ENCODE measurements at places on chromosomes 4 and X.

DNA sequence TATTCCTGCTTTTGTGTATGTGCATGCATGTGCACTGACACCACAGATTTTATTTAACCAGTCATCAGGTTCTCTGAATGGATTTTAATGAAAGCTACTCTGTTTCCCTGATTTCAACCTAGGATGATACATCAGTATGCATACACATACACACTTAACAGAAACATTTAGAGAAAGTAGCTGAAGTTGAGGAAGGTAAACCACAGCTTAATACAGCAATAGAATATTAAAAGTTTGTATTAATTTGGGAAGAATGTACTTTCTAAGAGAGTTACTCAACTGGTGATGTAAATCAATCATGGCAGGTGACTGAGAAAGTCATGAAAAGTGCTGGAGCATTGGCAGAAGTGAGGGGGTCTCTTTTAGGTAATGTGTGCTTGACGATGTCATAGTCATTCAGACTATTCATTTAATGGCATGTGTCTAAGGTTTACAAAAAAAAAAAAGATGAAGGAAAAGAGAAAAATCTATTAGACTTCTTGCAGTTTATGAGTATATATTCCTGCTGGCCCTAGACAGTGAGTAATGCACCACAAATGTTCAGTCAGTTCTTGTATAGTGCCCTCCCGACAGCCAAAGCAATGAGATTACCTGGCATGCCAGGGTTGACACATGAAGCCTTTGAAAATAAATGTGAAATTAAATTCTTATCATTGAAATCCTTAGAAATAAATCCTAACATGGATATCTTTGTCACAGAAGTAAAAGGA lies 187.6 kb downstream of the RAPGEF2 start:
- no peak for DNase-seq

- DNase-seq, result no peak
These were observed 106.6 kb downstream of the RASL11B start for GRCh38 chr4:52968691-52969090.

DNA sequence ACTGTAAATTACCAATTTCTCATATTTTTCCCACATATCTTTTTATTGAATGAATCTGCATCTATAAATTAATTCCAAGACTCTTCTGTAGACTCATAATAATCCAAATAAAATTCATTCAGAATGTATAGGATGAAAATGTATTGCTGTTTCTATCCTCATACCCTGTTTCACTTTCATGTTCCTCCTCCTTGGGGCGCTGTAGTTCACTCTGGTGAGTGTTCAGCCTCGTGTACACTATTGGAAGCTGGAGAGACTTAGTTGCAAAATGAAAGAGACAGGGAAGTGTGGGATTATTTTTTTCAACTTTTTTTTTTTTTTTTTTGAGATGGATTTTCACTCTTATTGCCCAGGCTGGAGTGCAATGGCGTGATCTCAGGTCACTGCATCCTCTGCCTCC lies 296.1 kb downstream of the TLL1 start:
- DNase-seq, result no peak

GRCh38 chr4:74218201-74218600 lies 60.3 kb downstream of the MTHFD2L start:
- no peak for DNase-seq

- no peak for DNase-seq
These were observed 6.4 kb upstream of the VAMP7 start for GRCh38 chrX:155874571-155875244.

- DNase-seq, result no peak
These were observed 205.9 kb downstream of the PTTG2 start for GRCh38 chr4:38166082-38166481.

DNA sequence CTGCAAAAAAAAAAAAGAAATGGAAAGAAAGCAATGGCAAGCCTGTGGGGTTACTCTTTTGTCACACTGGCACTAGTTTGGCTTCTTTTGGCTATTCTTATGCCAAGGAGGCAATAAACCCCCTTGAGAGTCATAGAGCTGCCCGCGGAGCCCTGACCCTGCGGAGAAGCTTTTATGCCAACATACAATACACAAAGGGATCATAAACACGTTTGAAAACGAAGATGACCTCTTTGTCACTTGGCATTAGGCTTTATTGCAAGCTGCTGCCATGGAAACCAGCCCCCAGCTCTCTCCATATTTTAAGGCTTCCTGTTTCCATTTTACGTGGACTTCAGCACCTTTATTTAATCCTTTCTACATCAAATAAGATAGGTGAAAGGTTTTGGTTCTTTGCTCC lies 7.6 kb downstream of the NEUROG2 start:
- no peak for DNase-seq

DNA sequence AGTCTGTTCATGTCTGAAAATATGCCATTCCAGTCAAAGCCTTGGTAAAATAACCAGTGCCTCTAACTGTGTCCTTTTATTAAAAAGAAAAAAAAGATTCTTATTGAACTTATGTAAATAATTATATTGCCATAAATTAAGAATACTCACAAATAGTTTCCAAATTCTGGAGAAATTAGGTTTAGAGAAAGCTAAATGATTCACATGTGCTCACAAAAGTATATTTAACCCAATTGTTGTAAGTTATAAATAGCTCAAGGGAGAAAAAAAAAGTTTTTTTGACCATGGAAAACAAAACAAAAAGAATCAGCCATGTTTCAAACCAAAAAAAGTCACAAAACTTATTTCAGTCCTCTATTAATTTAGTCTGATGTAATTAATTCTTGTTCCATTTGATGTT lies 25.3 kb upstream of the HERC6 start:
- DNase-seq, result no peak

GRCh38 chr4:57249083-57249482 lies 138.9 kb upstream of the IGFBP7 start:
- DNase-seq, result no peak

GRCh38 chr4:76160355-76160754 lies 12.2 kb upstream of the NUP54 start:
- no peak for DNase-seq

- no peak for DNase-seq
These were observed 24.5 kb upstream of the TAPT1 start for GRCh38 chr4:16250661-16251365.

DNA sequence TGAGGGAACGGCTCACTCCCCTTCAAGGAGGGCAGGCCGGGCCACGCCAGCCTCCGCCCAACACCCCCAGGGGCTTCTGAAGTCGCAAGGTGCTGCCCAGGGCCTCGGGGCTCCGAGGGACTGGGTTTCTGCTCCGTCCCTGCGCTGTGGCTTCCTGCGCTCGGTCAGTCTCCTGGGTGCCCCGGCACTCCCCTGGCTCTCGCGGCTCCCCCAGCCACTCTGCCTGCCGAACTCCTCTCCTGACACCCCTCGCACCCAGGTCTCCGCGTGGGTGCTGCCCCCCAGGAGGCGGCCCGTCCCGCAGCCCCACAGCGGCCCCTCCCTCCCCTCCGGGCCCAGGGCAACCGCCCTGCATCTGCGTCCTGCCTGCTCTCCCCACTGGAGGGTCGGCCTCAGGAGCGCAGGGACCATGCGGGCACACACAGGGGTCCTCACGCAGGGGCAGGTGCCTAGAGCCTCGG lies 151.9 kb downstream of the AFAP1 start:
- no peak for DNase-seq

- DNase-seq, result no peak
These were observed 12.9 kb downstream of the DCTD start for GRCh38 chr4:182904211-182904761.

- no peak for DNase-seq
These were observed 11.2 kb upstream of the ZCCHC13 start for GRCh38 chrX:74292808-74293123.

DNA sequence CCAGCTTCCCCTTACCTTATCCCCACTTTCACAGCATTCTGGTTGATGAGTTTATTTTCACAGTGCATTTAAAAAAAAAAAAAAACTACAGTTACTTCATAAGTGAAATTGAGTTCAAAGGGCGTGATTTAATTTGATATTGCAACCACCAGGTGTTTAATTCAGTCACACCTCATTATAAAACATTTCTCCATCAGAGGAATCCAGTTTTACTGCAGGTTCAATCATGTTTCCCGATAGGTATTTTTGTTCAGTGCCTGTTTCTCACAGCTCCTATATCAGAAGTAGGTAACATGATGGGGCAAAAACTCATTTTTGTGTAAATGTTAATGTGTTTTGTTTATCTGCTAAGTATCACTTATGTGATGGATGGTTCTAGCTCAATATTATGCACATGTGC lies 102.3 kb upstream of the PCDH7 start:
- no peak for DNase-seq

DNA sequence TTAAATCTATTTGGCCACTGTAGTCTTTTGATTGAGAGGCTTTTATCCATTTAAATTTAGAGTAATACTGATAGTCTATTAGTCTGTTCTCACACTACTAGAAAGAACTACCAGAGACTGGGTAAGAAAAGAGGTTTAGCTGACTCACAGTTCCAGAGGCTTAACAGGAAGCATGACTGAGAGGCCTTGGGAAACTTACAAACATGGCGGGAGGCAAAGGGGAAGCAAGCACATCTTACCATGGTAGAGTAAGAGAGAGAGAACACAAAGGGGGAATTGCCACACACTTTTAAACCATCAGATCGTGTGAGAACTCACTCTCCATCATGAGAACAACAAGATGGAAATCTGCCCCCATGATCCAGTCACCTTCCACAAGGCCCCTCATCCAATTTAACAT lies 410.9 kb downstream of the PDGFC start:
- DNase-seq, result no peak

- no peak for DNase-seq
These were observed 3.7 kb upstream of the FAM241A start for GRCh38 chr4:112141366-112142138.

- DNase-seq, result no peak
These were observed 202.0 kb downstream of the DCLK2 start for GRCh38 chr4:150280081-150280895.

- no peak for DNase-seq
These were observed 10.2 kb upstream of the CLDN24 start for GRCh38 chr4:183332447-183332846.

DNA sequence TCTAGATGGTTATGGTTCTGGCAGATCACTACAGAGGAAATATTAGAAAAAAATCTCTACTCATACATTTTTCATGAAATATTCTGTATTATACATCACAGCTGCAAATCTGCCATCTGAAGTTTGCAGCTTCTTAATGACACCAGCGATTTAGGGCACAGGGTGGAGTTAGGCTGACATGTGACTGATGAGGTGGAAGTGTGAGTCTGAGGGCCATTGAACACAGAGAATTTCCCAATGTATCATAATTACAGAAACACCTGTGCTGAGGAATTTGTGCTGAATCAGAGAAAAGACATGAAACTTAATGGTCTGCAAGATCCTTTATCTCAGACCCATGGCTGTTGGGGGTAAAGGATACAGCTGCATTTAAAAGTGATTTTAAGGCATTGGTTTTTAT lies 2025.6 kb upstream of the AGA start:
- no peak for DNase-seq

- DNase-seq, result no peak
These were observed 26.7 kb downstream of the FAM156B start for GRCh38 chrX:52923781-52924241.

GRCh38 chr4:85102606-85103005 lies 136.1 kb upstream of the WDFY3 start:
- DNase-seq, result no peak

- no peak for DNase-seq
These were observed 759.7 kb upstream of the MAGEB2 start for GRCh38 chrX:29455702-29456101.

DNA sequence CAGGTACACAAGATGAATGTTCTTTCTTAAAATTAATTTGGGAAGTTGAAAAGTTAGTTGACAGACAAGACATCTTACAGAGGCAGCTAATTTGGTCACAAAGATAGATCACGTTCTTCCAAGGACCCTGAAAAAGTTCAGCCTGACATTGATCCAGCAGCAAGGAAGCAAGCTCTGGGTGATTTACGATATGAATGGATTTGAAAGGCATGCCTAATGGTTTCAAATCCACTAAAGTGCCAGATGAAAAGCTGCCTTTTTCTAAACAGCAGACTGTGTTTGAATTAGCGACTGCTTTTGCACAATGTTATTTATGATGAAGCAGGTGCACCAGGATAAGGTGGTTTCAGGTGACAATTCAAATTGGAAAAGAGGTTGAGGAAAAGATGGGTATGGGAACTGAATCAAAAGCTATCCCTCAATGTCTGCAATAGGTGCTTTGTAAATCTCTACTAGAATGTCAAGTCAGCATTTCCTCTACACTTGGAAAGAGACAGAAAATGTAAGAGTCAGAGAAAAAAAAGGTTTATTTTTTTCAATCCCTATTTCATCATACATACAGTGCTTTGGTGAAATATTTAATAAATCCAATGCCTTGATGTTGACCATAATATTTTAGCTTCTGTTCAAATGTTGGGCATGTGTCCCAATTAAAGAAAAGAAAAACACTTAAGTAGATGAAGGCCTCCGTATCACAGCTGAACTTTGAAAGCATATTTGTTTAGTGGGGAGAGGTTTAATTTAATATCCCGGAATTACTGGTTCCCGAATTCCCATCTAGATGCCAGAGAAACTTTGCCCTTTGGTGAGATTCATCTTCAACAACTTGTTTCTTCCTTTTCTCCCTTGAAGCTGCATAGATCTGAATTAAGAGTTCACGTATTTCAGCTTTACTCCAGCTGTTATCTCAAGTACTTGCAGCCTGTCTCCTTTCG lies 6.0 kb downstream of the RASGEF1B start:
- DNase-seq, result no peak

DNA sequence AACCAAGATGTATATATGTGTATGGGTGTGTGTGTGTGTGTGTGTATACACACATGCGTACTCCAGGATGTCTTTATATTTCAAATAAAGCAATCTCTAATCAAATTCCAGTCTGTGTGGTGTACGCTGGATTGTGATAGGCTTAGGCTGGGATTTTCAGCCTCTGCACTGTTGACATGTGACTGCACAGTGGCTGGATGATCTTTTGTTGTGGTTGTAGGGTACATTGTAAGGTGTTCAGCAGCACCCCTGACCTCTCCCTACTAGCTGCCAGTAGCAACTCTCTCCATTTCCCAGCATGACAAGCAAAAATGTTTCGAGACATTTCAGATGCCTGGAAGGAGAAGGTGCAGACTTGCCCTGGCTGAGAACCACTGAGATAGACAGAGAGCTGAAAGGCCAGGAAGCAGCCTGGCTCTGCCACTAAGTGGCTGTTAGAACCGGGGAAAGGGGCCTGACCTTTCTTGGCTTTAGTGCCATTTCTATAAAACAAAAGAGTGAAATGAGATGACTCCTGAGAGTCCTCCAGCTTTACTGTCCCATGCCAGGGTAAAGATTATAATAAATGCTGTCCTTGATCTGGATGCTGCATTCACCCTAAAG lies 10.5 kb downstream of the PGM2 start:
- DNase-seq, result no peak

DNA sequence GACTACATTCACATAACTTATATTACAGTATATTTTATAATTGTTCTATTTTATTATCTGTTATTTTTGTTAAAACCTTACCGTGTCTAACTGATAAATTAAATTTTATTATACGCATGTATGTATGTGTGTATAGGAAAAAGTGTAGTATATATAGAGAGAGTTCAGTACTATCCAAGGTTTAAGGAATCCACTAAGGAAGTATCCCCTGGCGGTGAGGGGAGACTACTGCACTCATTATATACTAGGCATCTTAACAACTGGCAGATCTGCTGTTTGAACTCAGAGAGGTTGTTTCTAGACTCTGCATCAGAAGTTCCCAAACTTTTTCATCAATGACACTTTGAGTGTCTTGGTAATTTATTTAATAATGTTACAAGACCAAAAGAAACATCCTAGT lies 70.9 kb downstream of the NDST4 start:
- no peak for DNase-seq

All from activated CD4-positive, alpha-beta T cell treated with anti-CD3 and anti-CD28 coated beads for 1 hour (primary cell).